ENCODE measurements at places on chromosomes 1 and 21.

- DNase-seq = no peak
Measured at GRCh38 chr1:19698181-19698580, 33.5 kb downstream of the HTR6 start.

GRCh38 chr1:91450260-91450659 lies 45.6 kb upstream of the HFM1 start:
- DNase-seq = no peak

GRCh38 chr1:227771326-227771725 lies 36.1 kb downstream of the SNAP47 start:
- DNase-seq = no peak

- no peak for DNase-seq
Measured at GRCh38 chr1:117401761-117402160, 34.5 kb downstream of the MAN1A2 start.

DNA sequence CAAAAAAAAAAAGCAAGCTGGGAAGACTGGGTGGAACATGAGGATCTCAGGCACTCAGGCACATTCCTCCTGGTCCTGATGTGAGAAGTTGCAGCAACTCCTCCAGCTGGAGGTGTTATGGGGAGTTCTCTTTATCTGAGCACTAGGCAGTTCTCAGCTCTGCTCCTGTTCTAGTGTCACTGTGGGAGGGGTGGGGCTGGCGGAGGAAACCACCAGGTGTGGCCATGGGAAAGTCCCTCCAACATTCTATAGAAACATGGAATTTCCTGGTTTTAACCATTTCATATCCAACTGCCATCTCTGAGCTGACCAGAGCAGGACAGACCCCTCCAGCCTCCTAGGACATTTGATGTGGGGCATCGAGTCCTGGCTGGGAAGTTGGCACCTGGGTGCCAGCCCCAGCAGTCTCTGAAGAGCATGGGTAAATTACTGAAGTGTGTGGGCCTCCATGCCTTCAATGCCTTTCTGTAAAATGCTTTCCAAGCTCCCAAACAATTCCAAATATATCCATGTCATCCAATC lies 804 bp upstream of the IKBKE start:
- DNase-seq = no peak

DNA sequence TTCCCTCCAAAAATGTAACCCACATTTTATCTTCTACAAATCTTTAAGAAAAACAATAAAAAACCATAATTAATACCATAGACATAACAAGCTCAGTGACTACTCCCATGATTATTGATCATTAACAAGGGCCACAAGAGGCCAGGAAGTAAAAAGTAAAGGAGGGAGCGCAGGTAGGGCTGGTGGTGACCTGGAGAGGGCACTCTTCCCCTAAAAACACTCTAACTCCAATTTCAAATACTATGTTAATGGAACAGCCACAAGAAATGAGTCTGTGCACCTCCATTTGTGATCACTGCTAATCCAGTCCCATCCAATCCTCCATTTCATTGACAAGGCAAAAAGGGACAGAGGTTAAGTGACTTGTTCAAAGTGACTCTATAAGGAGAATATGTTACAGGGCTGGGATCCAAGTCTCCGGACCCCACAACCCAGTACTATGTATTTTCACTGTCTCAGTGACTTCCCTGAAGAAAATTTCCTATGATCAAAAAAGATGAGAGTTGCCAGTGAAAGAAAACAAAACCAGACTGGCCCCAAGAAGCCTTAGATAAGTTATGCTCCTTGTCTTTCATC lies 41.2 kb upstream of the CFAP298 start:
- DNase-seq = peak; percentile 15

DNA sequence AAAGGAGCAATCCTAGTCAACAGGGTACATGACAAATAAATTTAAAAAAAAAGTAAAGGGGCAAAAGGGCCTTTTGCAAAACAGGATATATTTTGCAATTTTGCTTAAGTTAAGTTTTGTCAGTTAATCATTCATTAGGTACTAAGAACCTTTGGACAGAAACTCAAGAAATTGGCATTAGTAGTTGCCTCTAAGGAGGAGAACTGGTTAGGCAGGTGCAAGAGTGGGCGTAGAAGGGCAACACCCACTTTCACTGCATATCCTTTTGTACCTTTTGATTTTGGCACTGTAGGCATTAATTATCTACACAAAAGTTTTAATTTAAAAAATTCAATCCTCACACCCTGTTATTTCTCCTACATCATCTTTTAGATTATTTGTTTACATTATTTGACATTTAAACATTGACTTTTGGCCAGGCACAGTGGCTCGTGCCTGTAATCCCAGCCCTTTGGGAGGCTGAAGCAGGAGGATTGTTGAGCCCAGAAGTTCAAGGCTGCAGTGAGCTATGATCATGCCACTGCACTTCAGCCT lies 4.3 kb downstream of the DDAH1 start:
- no peak for DNase-seq

Measured in stimulated activated CD4-positive, alpha-beta T cell treated with anti-CD3 and anti-CD28 coated beads, Interleukin-2, amount 100 ng/mL, for 48 hours (primary cell).